ENCODE measurements at places on chromosomes 3 and 15.

- DNase-seq = no peak
Measured at GRCh38 chr15:95468820-95469219, 861.7 kb upstream of the NR2F2 start.

GRCh38 chr3:12266038-12266437 is 22.8 kb upstream of the PPARG start:
- DNase-seq = no peak

- no peak for DNase-seq
Measured at GRCh38 chr3:124779116-124779515, 48.9 kb downstream of the UMPS start.

DNA sequence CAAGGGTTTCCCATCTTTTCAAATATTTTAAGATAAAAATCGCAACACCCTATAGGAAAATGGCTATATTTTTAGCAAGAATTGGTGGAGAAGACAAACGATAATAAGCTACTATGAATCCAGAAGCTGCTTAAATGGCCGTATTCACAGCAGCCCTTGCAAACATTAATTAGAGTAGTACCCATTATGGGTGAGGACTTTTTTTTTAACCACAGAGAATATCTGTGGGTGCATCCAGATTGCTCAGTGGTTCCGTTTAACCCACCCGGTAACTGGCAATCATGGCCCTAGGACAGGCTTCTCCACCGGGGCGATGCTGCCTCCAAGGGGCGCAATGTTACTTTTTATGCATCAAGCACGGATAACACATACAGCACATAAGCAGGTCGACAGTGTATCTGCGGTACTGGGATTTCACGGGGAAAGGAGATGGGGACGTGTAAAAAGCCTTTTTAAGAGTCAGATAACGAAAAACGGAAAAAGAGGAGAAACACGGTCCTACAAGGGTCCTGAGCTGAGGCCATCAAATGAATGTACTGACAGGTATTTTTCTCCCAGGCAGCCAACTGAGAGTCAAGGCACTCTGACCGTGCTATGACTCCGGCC is 968 bp upstream of the TMEM266 start:
- DNase-seq = no peak

- DNase-seq = no peak
Measured at GRCh38 chr15:84033793-84034553, 201.6 kb upstream of the GOLGA6L4 start.

- no peak for DNase-seq
Measured at GRCh38 chr15:45943240-45943639, 308.4 kb downstream of the SQOR start.

DNA sequence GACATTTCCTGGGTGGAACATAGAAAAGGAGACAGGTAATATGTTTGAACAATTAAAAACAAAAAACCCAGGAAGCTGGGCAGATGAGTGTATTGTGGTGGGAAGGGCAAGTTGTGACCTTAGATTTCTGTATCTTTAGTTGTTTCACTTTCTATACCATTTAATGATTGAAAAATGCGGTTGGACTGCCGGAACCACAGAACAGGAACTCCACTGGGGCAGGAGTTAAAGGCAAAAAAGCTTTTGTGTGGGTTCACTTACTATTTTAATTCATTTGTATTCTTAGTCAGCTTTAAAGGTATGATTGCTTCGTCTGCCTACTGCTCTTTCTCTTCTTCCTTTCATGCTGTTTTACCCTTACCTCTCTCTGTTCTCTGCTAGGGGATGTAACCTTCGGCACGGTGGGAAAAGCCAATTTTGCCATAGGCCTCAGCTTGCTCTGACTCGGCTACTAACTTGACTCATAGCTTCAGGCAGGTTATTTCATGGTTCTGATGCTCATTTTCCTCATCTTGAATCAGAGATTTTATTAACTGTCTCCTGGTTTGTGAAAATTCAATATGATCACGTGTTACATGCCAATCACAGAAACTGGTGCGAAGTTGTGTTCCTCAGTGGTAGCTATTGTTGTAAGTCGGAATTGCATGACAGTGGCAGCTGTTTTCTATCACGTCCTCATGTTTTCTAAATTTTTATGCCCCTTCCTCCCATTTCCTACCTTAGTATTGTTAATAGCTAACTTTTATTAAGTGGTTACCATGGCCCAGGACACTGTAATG is 1.6 kb upstream of the MCTP2 start:
- DNase-seq = no peak

DNA sequence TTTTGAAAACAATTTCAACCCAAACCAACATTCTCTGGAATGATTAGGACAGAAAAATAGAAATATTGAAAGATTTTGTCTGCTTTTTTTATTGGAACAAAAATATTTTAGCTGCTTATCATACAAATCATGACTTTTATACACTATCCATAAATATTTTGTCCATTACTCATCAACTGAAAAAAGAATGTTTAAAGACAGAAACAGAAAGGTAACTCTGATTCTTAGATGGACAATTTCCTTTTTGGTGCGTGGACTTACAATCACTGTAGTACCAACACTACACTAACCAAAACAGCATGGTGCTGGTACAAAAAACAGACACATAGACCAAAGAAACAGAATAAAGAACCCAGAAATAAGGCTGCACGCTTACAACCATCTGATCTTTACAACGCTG is 582.8 kb upstream of the CCDC54 start:
- DNase-seq = no peak

- DNase-seq = no peak
Measured at GRCh38 chr15:85412066-85412465, 31.7 kb downstream of the AKAP13 start.

GRCh38 chr3:197545101-197545500 is 10.7 kb downstream of the BDH1 start:
- DNase-seq = no peak

DNA sequence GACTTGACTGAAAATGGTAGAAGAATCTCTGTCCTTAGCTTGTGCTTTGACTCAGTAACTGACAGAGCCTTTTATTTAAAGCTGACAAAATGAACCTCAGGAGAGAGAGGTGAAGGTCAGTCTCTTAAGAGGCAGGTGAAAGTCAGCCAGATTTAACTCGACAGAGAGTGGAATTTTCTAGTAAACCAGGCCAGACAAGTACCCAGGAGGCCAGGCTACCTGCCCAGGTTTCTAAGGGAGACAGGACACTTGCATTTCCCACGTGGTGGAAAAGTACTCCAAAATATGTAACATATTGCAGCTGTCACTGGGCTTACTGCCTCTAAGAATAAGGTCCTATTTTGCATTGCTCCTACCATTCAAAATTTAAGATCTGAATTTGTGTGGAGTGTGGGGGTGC is 167.9 kb downstream of the FMN1 start:
- DNase-seq = no peak

- no peak for DNase-seq
Measured at GRCh38 chr3:54126551-54126950, 4.2 kb downstream of the CACNA2D3 start.

- no peak for DNase-seq
Measured at GRCh38 chr3:148648685-148649352, 48.9 kb upstream of the AGTR1 start.

DNA sequence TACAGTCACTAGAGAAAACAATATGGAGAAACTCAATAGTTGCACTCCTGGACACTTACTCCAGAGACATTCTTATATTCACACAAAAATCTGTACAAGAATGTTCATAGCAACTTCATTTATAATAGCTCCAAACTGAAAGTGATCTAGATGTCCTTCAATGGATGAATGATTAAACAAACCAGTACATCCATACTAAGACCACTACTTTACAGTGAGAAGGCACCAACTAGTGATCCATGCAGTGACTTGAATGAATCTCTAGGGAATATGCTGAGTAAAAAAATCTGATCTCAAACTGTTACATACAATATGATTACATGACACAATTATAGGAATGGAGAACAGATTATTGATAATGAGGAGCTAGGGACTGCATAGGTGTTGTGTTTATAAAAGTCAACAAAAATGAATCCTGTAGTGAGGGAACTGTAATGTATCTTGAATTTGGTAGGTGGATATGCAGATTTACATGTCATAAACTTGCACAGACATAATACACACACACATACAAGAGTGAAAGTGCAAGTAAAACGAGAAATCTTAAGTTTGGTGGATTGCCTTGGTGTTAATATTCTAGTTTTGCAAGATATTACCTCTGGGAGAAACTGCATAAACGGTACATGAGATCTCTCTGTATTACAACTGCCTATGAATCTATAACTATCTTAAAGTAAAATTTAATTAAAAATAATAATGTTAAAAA is 85.7 kb downstream of the SPATA16 start:
- DNase-seq = no peak

DNA sequence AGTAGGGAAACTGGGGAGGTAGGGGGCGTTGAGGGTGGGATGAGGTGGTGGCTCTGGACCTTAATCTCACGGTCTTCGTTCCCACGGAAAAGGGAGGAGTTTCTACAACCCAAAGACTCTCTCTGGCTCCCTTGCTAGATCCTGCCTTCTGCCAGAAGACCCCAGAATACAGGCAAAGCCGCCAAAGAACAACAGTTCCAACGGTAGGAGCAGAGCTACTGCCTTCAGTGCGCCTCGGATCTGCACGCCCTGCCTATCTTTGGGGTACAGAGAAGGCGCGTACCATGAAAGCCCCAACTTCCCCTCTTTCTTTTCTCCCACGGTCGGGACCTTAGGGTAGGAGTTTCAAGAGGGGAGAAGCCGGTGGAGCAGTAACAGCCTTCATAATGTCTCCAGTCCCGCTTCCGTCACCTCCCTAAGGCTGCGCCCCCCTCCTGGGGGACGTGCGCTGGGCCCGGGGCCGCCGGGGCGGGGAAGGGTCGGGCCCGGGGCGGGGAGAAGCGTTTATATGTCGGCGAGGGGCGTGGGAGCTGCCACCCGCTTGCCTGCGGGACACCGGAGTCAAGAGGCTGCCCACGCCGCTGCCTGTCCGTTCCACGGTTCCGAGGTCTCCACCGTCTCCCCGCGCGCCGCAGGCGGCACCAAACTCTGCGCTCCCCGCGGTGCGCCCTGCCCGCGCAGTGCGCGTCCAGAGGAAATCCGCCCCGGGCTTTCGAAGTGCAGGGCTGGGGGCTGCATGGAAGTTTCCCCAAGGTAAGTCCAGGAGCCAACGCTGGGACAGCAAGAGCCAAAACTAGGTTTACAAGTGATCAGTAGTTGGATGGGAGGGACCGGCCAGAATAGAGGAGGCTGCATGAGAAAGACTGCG is at the start of gene COL6A6:
TSS of gene COL6A6 (plus strand) at position 533 of the 868 bp plus-strand sequence. CDS start 43,188 bp downstream, outside the sequence.
- DNase-seq = no peak

DNA sequence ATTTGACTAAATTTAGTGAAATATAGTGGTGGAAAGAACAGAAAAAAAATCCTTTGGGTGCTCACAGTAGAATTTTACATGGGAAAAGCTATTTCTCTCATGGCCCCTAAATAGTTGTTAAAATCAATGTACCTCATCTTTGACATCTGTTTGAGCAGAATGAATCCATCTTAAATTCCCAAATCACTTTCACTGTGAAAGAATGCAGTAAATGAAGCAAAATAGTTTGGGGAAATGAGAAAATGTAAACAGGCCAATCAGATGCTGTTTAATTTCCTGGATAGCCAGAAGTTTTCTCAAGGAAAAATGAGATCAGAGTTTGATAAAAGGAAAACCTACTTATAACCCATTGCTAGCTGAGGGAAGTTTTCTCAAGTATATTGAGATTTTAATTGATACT is 406.9 kb downstream of the ROBO2 start:
- DNase-seq = no peak

- no peak for DNase-seq
Measured at GRCh38 chr3:183108470-183108869, 9.2 kb upstream of the MCCC1 start.

DNA sequence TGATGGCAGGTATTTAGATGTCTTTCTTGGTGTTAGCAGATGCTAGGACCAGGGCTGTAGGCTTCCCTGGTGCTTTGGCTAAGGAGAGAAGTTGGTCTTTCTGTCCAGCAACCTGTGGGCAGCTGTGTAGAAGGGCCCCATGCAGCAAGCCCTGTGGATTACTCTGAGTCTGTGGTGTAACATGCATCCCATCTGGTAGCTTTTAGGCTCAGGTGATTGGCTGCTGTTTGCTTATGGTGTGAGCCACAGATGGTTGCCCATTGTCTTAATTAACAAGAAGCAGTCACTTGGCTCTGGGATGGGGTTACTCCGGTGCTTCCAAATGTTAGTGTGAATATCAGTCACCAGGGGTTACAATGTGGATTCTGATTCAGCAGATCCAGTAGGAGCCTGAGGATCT is 368.6 kb upstream of the C2CD4B start:
- no peak for DNase-seq

DNA sequence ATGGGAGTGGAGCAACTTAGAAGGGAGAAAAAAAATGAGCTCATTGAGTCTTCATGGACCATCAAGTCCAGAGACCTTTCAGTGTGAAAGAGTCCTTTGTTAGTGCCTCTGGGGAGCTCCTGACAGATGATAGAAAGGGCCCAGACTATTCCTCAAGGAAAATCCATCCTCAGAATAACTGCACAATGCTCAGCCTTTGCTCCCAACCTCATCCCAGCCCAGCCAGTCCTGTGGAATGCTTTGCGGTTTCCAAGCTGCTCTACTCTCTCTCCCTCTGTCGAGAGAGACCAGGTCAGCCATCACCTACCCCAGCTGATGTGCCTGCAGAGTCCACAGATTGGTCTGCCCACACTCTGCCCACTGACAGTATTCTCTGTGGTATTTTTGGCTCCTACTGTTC is 406.2 kb downstream of the MFSD1 start:
- DNase-seq = no peak

- no peak for DNase-seq
Measured at GRCh38 chr3:128931046-128931445, 51.6 kb downstream of the ACAD9 start.

DNA sequence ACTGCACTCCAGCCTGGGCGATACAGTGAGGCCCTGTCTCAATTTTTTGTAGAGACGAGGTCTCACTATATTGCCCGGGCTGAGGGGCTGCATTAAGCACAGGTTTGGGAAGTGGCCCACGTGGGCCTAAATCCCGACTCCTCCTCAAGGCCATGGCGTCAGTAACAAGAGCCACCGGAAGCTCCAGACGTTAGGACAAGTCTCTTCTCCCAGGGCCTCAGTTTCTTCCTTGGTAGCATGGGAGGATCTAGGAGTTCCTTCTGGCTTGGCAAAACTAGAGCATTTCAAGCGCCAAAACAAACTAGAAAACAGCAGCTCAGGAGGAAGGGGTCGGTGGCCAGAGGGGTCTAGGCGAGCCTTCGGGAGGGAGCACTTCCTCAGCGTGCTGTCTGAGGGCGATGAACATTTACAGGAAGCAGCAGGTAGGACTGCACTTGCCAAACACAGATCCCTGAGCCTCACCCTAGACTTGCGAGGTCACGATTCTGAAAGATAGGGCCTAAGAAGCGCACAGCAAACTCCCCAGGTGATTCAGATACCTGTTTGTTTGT is 536 bp downstream of the SNAPC5 start:
- DNase-seq = no peak

DNA sequence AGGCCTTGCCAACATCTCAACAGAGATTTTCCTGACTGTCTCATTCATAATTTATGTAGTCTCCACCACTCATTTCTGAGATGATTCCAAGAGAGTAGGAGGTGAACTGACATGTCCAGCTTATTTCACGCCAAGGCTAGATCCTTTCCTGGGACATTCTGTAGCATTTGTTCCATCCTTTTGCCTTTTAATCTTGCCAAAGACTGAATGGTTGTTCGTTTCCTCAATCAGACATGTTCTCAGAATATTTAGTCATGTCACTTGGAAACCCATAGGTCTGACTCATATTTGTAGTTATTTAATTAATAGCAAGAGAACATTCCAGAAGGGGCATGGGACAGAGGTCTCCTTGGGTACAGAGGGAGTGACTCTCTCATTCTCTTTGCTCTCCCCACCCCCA is 80.9 kb downstream of the DHX36 start:
- no peak for DNase-seq
